Cerebellum (tissue), 4 donors: ENCODE measurements at places on chromosomes 13 and 19. TPM values are rescaled to one million over a fixed set of nuclear protein-coding genes. Genes with fewer than 3 reads are reported as not detected.
A peak's percentile ranks its signal among the peaks of the same experiment; 100 is the strongest.

DNA sequence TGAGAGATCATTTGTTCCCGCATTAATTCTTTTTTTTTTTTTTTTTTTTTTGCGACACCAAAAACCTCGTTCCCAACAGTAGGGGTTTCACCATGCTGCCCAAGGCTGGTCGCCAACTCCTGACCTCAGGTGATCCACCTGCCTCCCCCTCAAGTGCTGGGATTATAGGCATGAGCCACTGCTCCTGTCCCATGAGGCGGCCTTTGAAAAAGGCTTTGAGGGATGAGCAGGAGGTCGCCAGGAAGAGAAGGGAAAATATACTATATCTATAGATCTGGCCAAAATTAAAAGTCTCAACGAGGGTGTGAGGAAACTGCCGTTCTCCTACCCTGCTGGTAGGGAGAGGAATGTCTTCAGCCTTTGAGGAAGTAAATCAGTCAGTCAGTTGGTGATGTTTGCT is 26.2 kb downstream of the ZNF473 start:
- no peak for DNase-seq

- peak; percentile 61 for DNase-seq
These were observed 9.4 kb upstream of the SPC24 start for GRCh38 chr19:11164879-11165406.

GRCh38 chr13:114022876-114023275 is 49.0 kb upstream of the C13orf46 start:
- DNase-seq, result no peak

DNA sequence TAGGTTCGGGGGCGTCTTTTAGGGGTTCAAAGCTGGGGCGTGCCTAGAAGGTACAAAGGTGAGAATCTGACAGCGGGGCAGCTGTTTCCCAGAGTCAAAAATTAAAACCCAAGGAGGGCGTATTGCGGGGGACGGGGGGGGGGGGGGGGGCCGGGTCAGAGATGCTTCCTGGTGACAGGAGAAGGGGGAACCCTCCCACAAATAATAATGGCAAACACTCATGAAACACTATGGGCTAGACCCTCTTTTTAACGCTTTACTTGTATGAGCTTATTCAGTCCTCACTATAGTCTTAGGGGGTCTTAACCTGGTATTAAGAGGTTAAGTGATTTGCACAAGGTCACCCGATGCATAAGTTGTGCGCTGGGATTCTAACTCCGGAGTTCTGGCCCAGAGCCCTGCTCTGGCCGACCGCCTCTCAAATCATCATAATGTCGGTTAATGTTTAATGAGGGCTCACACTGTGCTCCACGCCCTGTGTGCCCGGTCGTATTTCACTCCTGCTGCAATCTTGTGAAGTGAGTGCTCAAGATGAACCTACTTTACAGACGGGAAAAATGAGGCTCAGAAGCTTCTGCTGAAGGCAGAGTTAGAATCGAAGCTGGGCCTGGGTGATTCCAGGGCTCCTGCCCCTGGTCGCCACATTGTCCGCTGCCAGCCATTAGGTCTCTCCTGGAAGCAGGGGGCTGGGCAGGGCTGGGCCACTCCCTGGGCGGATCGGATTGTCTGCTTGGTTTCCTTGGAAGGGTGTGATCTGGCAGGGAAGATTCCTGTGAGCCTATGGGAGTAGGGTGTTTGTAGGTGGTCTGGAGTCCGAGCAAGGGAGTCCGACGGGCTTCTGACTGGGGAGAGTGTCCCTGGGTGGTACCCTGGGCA is 964 bp downstream of the PAK4 start:
- DNase-seq, result no peak

GRCh38 chr13:98746968-98747367 is 5.5 kb downstream of the SLC15A1 start:
- DNase-seq, result no peak

- no peak for DNase-seq
These were observed 86.2 kb downstream of the CAB39L start for GRCh38 chr13:49357694-49358093.

GRCh38 chr19:30215248-30215647 is 156.9 kb upstream of the ZNF536 start:
- DNase-seq, result no peak

- peak; percentile 49 for DNase-seq
These were observed 109.5 kb downstream of the TBC1D4 start for GRCh38 chr13:75372517-75372916.

Gene TEAD2
- 15.3 TPM for total RNA-seq

Gene POSTN
- total RNA-seq, result 32.7 TPM

Gene KCTD12
- 211 TPM for total RNA-seq

Gene VSTM1
- total RNA-seq, result not detected
